RWPE2 (cell line): ENCODE measurements at places on chromosomes 1 and 21.

DNA sequence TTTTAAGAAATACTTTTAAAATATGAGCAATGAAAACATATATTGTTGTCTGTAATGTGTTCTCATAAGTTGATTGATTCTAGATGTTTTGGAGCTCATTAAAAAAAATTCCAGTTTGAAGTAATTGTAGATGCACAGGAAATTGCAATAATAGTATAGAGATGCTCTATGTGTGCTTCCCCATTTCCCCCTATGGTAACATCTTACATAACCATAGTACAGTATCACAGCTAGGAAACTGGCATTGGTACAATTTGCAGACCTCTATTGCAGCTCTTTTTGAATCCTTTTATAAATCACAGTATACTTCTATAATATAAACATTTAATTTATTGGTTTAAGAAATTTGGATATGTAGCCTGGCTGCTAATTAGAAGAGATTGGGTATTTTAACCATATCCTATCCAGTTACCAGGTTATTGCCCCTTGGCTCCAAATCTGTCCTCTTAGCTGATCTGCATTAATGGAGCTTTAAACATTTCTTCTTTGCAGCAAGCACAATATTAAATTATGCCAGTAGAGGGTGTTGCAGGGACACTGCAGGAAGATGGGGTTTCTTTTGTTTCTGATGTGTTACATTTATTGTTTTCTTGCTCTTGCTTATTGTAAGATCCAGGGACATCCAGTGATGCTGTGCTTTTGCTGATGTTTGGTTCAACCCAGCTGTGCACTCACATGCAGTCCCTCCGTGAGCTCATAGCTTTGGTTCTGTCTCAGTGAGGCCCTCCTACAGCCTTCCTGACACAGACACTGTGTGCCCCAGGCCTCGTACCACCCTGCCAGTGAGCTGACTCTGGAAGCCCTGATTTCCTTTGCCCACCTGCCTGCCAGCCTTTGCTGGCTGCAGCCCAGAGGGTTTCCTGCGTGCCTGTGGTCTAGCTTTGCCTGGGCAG, 103.3 kb downstream of the RABGAP1L start:
- DNase-seq, result no peak

GRCh38 chr1:223631473-223631872, 34.0 kb downstream of the CAPN8 start:
- no peak for DNase-seq

DNA sequence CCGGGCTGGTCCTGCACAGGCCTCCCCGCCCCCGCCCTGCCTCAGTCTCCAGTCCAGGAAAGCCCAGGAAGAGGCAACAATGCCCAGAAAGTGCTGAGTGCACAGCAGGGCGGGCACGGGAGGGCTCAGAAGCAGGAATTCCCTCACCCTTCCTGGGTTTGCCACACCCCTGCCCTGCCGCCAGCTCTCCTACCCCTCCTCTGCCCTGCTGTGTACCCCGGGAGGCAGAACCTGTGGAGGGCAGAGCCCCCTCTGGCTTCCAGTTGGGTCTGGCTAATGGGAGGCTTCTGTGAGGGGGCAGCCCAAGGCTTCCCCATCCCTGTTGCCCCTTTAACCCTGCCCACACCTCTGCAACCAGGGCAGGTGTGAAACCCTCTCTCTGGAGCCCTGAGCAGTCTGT, 47.5 kb upstream of the CSF3R start:
- no peak for DNase-seq

DNA sequence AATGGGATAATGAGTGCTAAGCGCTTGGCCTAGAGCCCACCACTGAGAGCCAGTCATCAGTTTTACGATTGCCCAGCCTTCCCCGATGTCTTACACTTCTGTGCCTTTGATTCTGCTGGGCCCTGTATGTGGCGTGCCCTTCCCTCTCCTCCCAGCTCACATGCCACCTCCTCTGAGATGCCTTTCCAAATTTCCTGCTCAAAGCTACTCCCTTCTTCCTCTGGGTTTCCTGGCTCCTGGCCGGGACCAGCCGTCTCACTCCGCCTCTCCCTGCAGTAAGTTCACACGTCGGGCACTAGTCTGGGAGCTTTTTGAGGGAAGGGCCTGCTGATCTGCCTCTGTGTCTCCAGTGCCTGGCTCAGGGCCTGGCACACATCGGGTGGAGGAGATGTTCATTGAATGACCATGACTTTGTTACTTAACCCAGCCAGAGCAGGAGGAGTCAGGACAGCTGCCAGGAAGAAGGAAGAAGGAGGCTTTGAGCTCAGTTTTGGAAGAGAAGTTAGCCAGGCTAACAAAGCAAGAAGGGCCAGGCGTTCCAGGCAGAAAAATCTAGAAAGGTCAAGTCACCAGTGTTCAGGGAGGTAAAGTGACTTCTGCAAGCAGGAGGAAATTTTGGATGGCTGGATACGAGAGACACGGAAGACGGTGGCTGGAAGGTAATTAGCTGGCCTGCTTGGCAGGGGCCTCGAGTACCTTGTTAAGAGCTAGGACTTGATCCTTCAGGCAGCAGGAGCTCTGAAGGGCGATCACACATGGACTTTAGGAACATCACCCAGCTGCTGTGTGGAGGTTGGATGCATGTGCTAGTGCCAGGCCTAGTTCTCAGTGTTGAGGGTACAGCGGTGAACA, 63.6 kb downstream of the EPHB2 start:
- no peak for DNase-seq

DNA sequence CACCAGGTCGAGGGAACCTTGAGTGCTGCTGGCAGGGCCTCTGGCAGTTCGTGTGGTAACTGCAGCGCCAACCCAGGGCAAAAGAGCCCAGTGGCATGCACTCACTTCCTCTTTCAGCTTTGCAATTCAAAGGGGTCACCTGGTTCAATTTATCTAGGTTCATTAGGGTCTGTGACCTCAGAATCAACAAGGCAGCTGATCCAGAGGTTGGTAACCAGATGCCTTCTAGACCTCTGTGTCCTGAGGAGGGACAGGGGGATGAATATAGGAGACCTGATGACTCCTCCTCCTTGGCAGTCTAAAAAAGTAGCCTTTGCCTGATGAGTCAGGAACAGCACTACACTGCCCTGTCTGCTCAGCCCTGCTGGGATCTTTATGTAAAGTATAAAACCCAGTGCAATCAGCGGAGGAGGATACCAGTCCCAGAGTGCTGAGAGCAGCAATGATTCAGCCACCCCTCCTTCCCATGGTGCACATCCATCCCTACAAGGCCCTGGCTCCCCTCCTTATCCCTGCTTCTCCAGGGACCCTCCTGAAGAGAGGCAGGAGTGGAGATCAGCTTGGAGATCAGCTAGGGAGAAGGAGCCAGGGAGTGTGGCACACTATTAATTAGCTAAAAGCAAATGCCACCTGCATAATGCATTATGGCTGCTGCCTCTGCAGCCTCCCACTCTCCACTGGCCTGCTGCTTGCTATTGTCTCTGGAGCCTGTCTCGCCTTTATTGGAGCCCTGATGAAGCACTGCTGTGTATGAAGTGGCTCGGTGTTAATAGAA, 11.2 kb upstream of the FMOD start:
- no peak for DNase-seq

- no peak for DNase-seq
Measured at GRCh38 chr1:32877211-32878110, 6.7 kb upstream of the FNDC5 start.

GRCh38 chr1:192959657-192960186, 99.4 kb downstream of the UCHL5 start:
- no peak for DNase-seq

DNA sequence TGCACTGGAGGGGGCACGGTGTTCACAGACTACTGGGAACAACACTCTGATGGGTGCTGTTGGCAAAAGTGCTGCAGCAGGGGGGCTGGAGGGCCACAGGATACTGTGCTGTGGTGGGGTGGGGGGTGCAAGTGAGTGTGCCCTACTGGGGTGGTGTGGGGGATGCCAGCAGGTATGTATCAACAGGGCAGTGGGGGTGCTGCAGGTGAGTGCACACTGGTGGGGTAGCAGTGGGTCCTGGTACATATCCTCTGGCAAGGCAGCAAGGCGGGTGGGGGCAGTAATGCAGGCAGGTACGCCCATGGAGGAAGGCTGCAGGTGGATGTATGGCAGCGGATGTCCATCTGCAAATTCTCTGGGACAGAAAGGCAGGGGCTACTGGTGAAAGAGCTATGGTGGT, 48.8 kb upstream of the CD53 start:
- DNase-seq, result peak; percentile 48

DNA sequence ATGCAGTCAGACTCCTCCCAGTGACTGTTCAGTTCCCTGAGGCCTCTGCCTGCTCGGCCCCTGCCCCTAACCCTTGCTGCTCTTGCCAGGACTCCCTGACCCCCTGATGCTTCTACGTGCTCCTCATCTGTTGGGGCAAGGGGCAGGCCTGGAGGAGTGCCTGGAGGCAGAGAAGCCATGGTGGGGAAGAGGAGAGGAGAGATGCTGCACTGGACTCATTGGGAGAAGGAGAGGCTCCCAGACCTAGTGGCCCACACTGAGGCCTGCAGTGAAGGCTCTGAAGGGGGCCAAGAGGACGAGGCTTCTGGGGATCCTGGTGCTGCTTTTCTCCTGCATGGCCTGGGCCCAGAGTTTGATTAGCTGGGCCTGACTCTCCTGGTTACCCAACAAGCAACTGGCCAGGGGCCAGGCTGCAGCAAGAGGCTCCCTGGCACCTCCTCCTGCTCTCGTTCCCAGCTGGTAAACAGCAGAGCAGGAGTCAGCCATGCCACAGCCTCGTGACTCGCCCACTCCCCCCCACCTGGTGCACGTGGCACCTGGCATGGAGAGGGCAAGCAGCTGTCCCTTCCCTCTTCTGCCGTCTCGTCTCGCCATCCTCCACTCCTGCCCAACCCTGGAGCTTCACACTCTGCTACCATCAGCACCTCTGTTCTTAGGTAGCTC, 847 bp upstream of the RORC start:
- DNase-seq, result peak; percentile 78

DNA sequence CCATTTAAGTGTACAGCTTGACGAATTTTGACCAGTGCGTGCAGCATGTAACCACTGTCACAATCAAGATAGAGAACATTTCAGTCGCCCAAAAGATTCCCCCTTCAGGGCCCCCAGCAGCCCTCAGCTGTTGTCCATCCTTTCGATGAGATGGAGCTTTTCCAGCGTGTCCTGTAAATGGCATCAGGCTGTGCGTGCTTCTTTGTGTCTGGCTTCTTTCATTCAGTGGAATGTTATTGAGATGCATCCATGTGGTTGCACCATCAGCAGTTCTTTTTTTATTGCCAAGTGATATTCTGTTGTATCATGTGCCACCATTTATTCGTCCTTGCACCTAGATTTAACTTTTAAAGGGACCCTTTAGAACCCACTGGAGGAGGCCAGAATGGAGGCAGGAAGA, 21.9 kb downstream of the UBE2Q1 start:
- DNase-seq, result no peak

DNA sequence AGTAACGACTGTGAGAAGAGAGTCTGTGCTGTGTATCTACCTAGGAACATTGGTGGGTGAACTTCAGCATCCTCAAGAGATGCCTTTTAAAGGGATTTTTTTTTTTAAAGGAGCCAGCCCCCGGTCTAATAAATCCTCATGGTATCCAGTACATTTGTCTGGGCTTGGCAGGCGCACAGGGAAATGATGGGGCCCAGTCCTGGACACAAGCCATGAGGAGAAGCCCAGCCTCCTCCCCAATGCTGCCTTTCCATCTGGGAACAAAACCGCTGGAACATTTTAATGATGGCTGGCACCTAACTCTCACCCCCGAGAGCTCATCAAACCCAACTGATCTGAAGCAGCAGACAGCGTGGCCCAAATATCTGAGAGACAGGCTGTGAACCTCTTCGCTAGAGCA, 64.2 kb downstream of the ACOT7 start:
- no peak for DNase-seq

- no peak for DNase-seq
Measured at GRCh38 chr1:27878039-27878438, 5.7 kb downstream of the THEMIS2 start.

DNA sequence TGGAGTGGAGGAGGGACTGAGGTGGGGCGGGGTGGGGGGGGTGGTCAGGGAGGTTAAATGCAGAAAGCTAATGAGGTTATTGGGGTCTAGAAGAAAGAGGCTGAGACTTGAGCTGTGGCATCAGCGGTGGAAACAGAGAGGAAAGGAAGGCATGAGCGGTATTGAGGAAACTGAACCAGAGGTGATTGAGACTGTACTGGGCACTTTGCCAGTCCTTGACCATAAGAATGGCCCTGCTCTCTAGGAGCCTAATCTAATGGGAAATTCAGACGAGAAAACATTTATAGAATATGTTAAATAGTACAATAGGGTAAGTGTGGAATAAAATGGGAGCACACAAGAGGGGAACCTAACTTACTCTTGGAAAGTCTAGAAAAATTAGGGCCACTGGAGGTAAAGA, 23.7 kb downstream of the SLC44A3 start:
- DNase-seq, result no peak

DNA sequence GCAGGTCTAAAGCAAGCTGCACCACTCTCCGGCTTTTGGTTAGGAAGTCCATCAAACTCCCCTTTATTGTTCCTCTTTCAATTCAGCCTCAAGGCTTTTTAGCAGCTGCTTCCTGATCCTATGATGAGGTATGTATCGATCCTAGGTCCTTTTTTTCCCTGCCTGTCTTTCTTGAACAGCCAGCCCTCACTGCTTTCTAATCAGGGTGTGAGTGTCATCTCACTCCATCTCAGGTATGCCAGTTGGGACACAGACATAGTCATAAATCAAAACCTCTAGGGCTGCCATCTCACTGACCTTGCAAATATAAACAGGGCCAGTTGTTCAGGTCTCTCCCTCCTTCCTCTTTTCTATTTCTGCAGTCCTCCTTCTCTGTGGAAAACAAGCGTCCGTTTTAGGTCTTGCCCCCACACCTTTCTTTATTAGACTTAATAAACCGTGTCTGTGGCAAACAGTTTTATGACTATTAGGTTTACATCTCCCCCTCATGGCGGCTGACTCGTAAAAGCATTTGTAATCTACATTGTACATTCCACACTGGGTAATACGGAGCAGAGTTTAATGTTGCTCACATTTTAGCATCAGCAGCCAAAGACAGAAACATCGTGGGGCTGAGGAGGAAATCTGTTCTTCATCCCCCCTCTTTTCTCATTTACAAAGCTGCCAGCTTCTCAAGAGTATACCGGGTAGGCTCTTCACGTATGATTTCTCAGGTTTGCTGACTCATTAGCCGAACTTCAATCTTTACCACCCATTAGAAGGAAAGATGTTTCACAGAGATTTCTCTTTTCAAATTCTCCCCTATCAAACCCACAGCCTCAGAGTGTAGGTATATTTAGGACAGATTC, 11.6 kb downstream of the STYXL2 start:
- DNase-seq, result no peak

DNA sequence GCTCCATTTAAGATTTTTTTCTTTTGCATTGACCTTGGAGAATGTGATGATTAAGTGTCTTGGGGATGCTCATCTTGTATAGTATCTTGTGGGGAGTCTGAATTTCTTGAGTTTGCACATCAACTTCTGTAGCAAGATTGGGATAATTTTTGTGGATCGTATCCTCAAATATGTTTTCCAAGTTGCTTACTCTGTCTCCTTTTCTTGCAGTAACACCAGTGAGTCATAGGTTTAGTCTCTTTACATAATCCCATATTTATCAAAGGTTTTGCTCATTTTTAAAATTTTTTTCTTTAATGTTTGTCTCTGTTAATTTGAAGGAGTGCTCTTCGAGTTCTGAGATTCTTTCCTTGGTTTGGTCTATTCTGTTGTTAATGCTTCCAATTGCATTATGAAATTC, 41.7 kb upstream of the ANGPTL1 start:
- no peak for DNase-seq

- DNase-seq, result no peak
Measured at GRCh38 chr1:195717651-195718050, 890.6 kb downstream of the KCNT2 start.

- DNase-seq, result no peak
Measured at GRCh38 chr1:41800311-41800829, 118.4 kb downstream of the HIVEP3 start.
